ENCODE measurements at places on chromosomes 6 and 20.
A peak's percentile ranks its signal among the peaks of the same experiment; 100 is the strongest.

GRCh38 chr20:43963872-43964791 is 49.5 kb downstream of the TOX2 start:
- no peak for DNase-seq

DNA sequence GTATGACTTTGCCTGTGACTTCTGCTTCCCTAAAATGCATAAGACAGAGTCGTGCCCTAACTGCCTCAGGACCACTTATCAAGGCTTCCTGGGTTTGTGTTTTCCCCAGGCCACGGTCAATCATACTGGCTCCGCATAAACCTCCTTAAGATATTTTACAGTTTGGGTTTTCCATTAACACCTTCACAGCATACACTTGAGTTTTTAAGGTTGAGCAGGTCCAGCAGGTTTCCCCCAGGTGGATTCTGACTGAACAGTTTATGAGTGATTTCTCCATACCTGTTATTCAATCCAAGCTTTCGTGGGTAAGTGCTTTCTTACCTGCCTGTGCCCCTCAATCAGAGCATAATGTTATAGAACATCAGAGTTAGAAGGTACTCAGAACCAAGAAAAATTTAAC is 39.3 kb downstream of the NINL start:
- no peak for DNase-seq

GRCh38 chr6:149114167-149114566 is 203.3 kb upstream of the TAB2 start:
- no peak for DNase-seq

- no peak for DNase-seq
Observed at GRCh38 chr6:79869184-79869583, 78.2 kb downstream of the ELOVL4 start.

DNA sequence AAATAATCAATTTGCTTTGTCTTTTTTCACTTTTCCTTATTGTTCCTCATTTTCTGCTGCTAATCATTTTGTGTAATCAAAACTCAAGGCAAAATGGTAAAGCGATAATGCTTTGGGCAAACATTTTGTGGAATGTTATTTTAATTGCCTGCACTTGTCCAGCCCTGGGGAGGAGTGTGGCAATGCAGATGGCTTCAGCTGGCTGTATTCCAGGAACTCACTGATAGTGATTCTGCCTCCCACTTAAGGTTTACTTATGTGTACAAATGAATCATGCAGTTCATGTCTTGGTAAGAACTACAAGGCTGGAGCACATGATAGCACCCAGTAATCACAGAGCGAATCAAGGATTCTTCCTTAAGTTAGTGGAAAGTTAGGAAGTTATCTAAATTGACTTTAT is 107.8 kb downstream of the COL19A1 start:
- DNase-seq = no peak

- no peak for DNase-seq
Observed at GRCh38 chr6:80321011-80321410, 214.5 kb downstream of the BCKDHB start.

GRCh38 chr20:3158968-3159431 is 665 bp downstream of the FASTKD5 start:
- no peak for DNase-seq

- DNase-seq = peak; percentile 6
Observed at GRCh38 chr6:122839472-122839871, 50.4 kb downstream of the SMPDL3A start.

DNA sequence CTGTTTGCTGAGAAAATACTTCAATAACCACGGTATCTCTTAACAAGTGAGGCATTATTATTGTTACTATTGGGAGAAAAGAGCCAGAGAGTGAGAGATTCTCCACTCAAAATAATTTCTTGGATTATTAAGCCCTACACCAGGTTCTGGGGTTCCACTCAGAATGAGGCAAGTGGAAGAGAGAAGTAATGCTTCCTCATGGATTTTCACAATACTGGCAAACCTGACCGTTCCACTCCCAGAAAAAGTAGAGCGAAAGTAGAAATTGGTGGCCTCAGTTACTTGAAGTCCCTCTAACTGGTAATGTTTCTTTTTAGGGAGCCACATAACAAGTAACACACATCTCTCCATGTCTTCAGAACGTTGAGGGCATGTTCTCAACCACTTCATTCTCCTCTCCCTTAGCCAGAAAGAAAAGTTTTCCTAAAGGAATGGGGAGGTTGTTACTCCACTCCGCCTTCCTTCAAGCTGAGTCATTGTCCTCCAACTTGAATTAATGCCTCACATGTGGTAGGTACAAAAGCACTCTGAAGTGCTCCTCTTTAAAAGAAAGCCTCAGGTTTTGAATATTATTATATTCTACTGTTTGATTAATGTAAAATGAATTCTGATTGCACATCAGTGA is 1.9 kb downstream of the BAG2 start:
- no peak for DNase-seq

DNA sequence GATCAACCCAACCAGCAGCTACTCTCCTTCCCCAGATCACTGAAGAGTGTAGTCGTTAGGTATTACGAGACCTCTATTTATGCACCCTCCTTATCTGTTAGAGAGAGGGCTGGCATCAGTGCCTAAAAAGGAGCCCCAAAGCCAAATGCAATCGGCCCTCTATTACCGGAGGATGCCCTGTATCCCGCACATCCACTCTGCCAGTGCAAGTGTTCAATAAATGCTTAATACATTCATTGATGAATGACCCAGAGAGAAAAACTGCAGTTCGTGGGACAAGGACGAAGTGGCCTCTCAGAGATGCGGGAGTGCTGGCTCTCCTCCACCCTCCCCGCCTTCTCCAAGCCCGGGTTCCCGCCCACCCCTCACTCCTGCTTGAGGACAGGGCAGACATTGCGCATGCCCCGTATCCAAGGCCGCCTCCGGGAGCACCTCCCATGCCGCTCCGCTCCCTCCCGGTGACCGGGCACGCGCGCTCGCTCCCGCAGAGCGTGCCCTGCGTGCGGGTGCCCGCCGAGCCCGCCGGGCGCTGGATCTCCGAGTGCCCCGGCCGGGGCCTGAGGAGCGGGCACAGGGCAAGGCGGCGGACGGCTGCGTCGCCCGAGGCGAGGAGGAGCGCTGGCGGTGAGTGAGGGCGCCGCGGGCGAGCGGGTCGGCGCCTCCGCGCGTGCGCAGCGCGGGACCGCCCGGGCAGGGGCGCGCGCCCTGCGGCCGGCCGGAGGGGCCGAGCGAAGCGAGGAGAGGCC is 27.2 kb upstream of the BTBD3 start:
- peak; percentile 93 for DNase-seq

DNA sequence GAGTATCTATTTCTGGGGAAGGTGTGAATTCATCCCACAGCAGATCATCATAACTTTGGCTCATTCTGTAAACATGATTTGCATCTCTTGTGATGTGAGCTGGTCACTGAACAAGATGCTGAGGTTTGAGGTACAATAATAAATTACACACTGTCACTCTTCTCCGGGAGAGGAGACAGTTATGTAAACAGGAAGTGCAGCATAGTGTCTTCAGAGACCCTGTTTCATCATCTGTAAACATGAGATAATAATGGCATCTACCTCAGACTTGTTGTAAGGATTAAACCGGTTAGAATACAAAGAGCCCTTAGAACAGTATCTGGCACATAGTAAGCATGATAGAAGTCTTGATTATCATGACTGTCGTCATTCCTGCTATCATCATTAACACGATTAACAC is 125.2 kb downstream of the TBC1D7 start:
- DNase-seq = no peak

GRCh38 chr6:4259391-4259790 is 124.0 kb upstream of the ECI2 start:
- DNase-seq = no peak

DNA sequence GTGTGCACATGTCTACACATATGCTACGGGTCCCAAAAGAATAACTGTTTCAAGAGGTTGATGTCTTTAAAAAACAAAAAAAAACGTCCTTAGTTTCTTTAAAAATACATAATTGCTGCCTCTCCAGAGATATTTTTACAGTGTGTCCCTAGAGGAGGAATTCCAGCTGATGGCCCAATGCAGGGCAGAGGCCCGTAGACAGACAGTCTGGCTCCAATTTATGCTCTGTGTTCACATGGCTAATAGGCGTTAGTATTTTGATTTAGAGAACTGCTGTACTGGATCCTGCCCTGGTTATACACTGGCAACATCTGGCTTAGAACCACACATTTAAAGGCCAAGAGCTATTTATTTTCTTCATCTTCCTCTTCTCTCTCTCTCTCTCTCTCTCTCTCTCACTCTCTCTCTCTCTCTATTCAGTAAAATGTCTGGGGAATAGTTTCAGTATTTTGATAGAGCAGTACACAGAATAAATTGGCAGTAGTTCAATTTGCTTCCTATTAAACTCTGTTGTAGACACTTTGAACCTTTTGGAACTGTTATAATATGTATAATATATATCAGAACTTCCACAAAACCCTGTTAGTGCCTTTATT is 260.6 kb downstream of the EYA4 start:
- DNase-seq = no peak

DNA sequence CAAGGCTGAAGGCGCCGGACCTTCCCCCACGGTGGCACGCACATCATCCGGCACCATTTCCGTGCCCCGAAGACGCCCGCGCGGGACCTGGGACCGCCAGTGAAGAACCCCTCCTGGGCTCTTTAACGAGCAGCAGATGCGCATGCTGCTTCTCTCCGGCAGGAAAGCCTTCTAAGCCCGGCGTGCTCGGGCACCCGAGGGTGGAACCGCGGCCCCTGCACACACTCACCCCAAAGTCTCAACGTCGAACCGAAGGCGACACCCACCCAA is 240 bp downstream of the FOXQ1 start:
- no peak for DNase-seq

DNA sequence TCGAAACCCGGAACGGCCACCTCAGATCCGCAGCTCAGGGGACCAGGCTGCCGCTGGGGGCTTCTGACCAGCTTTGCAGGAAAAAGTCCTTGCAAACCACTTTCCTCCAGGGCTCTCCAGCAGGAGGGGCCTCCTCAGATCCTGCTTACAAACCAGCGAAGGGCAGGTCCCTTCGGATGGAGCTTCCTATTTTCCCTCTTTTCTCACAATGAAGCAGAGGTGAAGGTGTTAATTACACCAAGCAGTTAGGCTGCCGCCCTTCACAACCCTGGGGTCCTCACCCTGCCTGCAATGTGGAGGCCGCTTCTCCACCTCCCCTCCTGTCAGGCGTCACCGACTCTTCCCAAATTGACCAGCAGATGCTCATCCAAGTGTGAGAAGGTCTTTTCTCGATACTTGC is 5.7 kb downstream of the ARHGAP40 start:
- no peak for DNase-seq

DNA sequence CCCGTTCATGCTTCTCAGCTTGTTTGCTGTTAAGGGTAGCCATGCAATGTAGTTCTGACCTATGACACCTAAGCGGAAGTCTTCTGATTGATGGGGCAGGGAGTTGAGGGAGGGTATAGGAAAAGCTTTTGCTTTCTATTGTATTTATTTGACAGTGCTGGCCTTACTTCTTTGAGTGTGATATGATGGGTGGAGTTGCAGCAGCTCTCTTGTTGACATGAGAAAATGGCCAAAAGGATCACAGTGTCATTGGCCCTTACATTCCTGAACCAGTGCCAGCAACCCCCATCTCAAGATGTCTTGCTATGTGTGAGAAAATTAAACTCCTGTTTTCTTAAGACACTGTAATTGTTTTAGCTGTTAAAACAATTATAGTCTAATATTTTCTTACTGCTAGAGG is 117.5 kb downstream of the SAMD5 start:
- DNase-seq = no peak

DNA sequence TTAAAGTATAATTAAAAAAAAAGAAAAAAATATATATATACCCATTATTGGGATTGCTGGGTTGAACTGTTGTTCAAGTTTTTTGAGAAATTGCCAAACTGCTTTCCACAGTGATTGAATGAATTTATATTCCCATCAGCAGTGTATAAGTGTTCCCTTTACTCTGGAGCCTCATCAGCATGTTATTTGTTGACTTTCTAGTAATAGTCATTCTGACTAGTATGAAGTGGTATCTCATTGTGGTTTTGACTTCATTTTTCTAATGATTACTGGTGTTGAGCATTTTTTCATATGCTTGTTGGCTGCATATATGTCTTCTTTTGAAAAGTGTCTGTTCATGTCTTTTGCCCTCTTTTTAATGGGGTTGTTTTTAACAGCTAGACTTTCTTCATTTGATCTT is 1260.8 kb upstream of the GJE1 start:
- DNase-seq = no peak

- no peak for DNase-seq
Observed at GRCh38 chr6:86963352-86963751, 26.0 kb downstream of the HTR1E start.

- no peak for DNase-seq
Observed at GRCh38 chr20:47561180-47561579, 59.5 kb downstream of the NCOA3 start.

DNA sequence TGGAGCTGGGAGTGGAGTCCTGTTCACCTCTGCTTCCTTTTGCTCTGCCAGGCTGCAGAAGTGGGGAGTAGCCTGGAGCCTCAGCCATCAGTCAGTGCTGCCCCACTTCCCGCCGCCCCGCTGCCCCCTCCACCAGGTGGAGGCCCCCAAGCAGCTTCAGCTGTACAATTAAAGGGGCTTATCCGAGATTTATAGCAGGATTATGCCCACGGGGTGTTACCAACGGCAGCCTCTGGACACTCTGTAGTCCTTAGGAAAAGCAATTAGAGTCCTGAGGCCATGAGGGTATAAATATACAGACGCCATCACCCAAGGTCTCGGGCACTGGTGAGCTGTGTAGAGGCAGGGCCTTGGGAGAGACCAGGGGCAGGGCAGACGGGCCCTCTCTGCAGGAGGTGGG is 55.4 kb downstream of the GRM4 start:
- no peak for DNase-seq

DNA sequence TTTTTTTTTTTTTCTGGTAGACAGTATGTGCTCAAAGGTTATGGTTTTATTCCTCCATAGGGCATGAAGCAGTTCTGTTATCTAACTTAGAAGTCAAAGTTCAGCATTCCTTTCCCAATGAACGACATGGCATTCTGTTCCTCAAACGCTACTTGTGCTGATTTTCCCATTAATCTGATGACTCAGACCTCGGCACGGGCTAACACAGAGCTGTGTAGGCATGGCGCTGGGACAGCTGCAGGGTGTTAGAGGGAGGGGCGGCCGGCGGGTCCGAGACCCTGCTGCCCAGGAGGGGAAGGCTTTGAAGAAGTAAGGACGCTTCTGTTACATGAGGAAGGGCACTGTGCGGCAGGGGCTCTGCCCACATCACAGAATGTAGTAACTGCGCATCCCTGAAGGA is 93.6 kb upstream of the AGPAT4 start:
- no peak for DNase-seq

- DNase-seq = no peak
Observed at GRCh38 chr20:62313460-62314338, 10.9 kb downstream of the ADRM1 start.

Data from C1 segment of cervical spinal cord (tissue), 14 donors.